ENCODE measurements at places on chromosomes 16 and 17. TPM values are rescaled to one million over a fixed set of nuclear protein-coding genes. Genes with fewer than 3 reads are reported as not detected.

DNA sequence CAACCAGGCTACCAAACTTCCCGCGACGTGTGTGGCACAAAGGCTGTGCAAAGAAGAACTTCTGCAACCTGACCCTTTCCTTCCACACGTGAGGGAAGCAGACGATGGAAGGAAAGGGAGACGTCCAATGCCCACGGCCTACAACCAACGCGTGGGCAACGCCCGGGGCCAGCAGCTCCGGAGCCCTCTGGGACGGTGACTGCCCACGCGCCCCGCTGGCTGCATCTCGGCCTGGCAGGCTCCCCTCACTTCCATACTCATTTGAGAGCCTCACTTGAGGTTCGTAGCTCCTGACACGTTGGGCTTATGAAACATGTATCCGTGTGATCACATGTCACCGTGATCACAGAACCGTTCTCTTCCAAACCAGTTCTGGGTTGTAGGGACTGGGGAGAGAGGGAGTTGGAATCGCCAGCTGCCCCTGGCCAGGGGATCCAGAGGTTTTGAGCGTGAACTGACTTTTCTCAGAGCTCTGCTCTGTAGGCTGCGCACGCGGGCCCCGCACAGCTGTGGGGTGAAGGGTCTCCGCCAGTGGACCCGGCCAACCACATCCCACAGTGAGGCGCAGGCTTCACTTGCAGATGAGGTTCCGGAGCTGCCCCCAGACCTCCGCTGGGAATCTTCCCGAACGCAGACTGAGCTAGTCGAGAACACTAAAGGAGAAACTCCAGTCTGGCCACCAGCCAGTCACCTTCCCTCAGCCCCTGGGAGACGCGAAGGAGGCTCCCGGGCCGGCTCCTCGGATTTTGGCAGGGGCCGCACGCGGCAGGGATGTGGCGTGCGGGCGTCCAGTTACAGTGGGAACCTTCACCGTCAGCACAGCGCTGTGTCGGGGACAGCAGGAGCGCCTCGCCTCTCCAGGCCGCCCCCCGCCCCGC, 1.0 kb downstream of the LMF1 start:
- H3K27ac ChIP-seq = no peak overlapping the region
- peaks cover 31% of the 10 kb centered on the region for H3K4me1 ChIP-seq
- DNase-seq = no peak

GRCh38 chr17:62024866-62025265, 40.2 kb downstream of the MED13 start:
- no peak overlapping the region for H3K4me3 ChIP-seq
- peaks cover 7% of the 10 kb centered on the region for H3K36me3 ChIP-seq
- H3K27ac ChIP-seq = no peak overlapping the region
- H3K4me1 ChIP-seq = no peaks in the 10 kb centered on the region
- H3K27me3 ChIP-seq = no peaks in the 10 kb centered on the region

GRCh38 chr16:82345318-82345717, 175.3 kb upstream of the MPHOSPH6 start:
- no peaks in the 10 kb centered on the region for H3K36me3 ChIP-seq
- H3K27me3 ChIP-seq = no peaks in the 10 kb centered on the region
- no peak overlapping the region for H3K4me3 ChIP-seq
- DNase-seq = no peak
- no peak overlapping the region for H3K27ac ChIP-seq
- H3K4me1 ChIP-seq = no peaks in the 10 kb centered on the region

DNA sequence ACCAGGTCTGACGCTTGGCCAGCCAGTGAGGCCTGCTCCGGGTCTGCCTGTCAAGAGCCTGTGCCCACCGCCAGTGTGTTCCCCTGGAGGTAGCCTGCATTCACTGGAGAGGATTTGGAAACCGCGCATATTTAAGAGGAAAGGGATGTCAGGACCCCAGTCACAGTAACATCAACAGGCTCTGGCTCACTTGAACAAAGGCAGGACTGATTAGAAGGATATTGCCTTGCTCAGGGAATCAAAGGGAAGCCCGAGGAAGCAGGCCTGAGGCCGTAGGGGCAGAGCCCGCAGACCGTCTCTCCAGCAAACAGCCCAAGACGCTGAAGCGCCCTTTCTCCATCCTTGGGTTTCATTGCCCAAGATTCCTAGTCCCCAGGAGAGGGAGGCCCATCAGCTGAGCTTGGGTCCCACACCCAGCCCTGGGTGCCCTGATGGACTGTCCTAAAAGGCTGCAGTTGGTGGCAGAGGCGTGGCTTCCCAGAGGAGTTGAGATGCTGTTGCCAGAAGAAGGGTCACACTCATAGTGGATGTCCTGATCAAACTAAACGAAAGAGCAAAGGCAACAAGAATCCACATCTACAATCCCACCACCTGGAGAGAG, 23.2 kb downstream of the NT5M start:
- H3K27me3 ChIP-seq = no peaks in the 10 kb centered on the region
- peaks cover 2% of the 10 kb centered on the region for H3K36me3 ChIP-seq
- H3K4me1 ChIP-seq = no peaks in the 10 kb centered on the region

- no peaks in the 10 kb centered on the region for H3K27me3 ChIP-seq
- no peak for DNase-seq
- peaks cover 31% of the 10 kb centered on the region for H3K36me3 ChIP-seq
- peaks cover 16% of the 10 kb centered on the region for H3K4me1 ChIP-seq
Measured at GRCh38 chr16:67546091-67546501, 16.2 kb upstream of the CTCF start.

- H3K27me3 ChIP-seq = no peaks in the 10 kb centered on the region
- H3K4me3 ChIP-seq = peak overlapping the region; percentile 64
Measured at GRCh38 chr17:7922845-7923628, 6.6 kb downstream of the KCNAB3 start.

- no peak for DNase-seq
- H3K36me3 ChIP-seq = peaks cover 10% of the 10 kb centered on the region
- no peaks in the 10 kb centered on the region for H3K27me3 ChIP-seq
- H3K4me3 ChIP-seq = no peak overlapping the region
- H3K4me1 ChIP-seq = no peaks in the 10 kb centered on the region
- H3K27ac ChIP-seq = no peak overlapping the region
Measured at GRCh38 chr17:57839571-57839923, 10.3 kb downstream of the MRPS23 start.

DNA sequence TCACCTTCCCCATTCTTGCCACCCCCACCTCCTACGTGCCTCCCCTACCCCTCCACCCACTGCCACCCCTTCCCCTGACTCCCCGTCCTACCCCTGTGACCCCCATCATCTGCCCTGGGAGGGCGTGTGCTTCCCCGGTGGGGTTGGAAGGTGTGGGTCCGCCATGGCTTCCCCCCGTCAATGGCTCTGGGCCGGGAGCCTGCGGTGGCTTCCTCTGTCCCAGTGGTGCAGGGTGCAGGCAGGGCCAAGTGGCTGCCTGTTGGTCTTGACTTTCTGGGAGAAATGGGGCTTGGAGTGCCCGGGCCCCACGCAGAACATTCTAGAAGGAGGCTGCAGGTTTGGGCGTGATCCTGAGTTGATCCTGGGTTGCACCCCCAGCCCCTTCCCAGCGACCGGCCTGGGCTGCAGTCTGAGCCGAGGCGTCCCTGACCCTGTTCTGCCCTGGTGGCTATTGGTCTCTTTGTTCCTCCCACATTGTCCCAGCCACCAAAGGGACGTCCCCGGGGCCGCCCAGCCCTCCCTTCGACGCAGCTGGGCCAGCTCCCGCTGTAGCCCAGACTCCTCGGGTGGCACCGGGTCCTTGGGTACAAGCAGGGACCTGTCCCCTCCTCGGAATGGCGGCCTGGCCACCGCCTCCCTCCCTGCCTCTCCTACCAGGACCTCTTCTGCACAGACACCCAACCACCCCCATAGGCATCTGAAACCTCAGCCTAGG, 25.7 kb downstream of the GSE1 start:
- H3K27ac ChIP-seq = no peak overlapping the region
- H3K4me1 ChIP-seq = no peaks in the 10 kb centered on the region
- peaks cover 6% of the 10 kb centered on the region for H3K36me3 ChIP-seq
- no peak for DNase-seq
- no peaks in the 10 kb centered on the region for H3K27me3 ChIP-seq

GRCh38 chr16:17977260-17977659, 359.3 kb downstream of the NPIPA8 start:
- no peaks in the 10 kb centered on the region for H3K4me1 ChIP-seq
- H3K4me3 ChIP-seq = no peak overlapping the region
- no peaks in the 10 kb centered on the region for H3K36me3 ChIP-seq
- H3K27ac ChIP-seq = no peak overlapping the region

- H3K4me3 ChIP-seq = peak overlapping the region; percentile 95
- no peaks in the 10 kb centered on the region for H3K27me3 ChIP-seq
- DNase-seq = no peak
- peaks cover 86% of the 10 kb centered on the region for H3K4me1 ChIP-seq
- peak overlapping the region; percentile 51 for H3K27ac ChIP-seq
Measured at GRCh38 chr16:28292731-28293600, 641 bp downstream of the SBK1 start.

DNA sequence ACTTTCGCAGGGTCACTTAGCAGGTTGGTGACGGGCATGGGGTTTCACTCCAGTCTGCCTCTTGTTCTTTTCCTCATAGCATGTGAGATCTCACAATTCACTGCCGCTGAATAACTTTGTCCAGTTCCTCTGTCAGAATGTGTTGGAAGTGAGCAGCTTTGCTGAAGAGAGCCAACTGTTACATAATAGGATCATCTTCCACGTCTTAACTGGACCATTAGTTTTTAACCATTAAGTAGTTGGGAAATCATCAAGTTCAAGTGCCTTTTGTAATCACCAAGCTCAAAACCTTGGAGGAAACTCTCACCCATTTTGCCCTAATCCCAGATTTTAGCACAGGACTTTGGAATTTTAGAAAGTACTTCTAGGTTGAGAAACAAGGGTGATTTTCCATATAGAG, 290.6 kb downstream of the WWOX start:
- H3K36me3 ChIP-seq = no peaks in the 10 kb centered on the region
- no peak overlapping the region for H3K4me3 ChIP-seq
- no peak overlapping the region for H3K27ac ChIP-seq
- no peak for DNase-seq
- H3K27me3 ChIP-seq = no peaks in the 10 kb centered on the region

DNA sequence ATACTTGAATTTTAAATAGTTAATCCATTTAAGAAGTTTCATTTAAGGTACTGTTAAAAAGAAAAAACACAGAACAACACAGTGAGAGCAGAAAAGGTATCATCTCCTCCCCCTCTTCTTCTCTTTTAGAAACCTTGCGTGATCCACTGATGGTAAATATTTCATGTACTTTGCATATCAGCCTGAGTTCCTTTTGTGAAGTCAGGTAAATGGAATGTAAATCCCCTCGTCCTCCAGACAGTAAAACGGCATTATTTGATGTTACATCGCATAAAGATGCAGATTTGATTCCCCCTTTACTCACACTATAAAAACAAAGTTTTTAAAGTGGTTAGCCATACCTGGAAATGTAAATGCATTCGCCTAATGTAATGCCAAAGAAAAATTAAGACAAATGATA, 234.4 kb downstream of the WWOX start:
- DNase-seq = no peak
- H3K4me3 ChIP-seq = no peak overlapping the region
- H3K36me3 ChIP-seq = no peaks in the 10 kb centered on the region

GRCh38 chr17:78645421-78646295, 68.5 kb upstream of the DNAH17 start:
- peak overlapping the region; percentile 39 for H3K27ac ChIP-seq
- peak overlapping the region; percentile 23 for H3K4me3 ChIP-seq
- DNase-seq = peak; percentile 56
- H3K36me3 ChIP-seq = no peaks in the 10 kb centered on the region
- peaks cover 15% of the 10 kb centered on the region for H3K4me1 ChIP-seq
- no peaks in the 10 kb centered on the region for H3K27me3 ChIP-seq

DNA sequence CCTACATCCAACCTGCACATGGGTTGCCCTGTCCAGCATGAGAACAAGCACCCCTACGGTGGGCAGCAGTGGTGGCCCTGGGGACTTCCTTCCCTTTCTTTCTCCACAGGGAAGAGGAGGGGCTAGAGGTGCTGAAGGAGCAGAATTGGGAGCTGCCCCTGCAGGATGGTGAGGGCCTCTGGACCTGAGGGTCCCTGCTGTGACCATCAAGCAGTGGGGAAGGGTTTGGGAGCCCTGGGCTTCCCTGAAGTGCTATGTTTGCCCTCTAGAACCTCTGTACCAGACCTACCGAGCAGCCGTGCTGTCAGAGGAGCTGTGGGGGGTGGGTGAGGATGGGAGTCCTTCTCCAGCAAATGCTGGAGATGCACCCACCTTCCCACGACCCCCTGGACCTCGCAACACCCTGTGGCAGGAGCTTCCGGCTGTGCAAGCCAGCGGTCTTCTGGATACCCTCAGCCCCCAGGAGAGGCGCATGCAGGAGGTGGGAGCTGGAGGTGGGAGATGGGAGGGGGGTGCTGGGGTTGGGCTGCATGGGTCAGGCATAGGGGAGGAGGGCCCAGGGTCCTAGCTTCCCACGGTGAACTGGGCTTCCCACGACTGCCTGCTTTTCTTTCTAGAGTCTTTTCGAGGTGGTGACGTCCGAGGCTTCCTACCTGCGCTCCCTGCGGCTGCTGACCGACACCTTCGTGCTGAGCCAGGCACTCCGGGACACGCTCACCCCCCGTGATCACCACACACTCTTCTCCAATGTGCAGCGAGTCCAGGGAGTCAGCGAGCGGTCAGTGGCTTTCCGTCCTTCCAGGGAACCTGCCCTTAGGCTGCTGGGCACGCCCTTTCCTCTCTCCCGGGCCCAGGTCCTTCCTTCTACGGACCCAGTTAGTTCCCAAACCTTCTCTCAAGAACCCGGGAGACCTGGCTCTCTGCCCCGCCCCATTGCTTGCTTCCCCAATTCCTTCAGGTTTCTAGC, 5.0 kb downstream of the ARHGEF15 start:
- no peak overlapping the region for H3K4me3 ChIP-seq
- no peaks in the 10 kb centered on the region for H3K36me3 ChIP-seq
- no peak overlapping the region for H3K27ac ChIP-seq
- peaks cover 67% of the 10 kb centered on the region for H3K27me3 ChIP-seq
- no peak for DNase-seq

DNA sequence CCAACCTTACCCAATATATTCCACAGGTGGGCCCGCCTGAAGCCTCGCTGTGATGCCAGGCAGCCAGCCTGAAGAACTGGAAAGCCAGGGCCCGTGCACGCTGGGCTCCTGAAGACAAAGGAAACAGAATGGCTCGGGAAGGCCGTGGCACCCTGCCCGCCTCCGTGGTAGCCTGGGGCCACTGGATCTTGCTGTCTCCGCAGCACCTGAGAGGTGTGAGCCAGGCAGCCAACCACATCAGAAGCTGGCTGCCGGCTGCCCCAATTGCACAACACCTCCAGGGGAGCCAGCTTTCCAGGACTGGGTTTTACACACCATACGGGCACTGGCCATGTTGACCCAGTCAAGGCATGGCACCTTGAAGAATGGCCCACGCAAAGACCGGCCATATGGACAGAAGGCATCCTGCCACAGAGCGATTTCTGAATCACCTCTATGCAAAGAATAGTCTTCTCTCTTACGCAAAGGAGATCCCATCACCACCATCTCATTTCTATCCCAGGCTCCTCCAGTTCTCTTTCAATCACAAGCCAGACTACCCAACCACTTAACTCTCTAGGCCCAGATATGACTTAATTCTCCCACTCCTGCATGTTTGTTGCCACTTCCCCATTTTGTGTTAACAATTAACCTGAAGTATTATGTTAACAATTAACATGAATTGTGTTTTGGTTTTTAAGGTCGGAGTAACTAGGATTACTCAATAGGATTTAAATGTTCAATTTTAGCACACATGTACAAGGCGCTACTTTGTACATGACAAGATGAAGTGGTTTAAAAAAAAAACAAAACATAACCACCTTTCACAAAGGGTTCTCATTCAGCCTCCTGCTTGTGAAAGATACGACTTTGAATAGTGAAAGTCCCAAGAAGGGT, 32.1 kb downstream of the ZFHX3 start:
- H3K36me3 ChIP-seq = no peaks in the 10 kb centered on the region
- no peaks in the 10 kb centered on the region for H3K4me1 ChIP-seq
- H3K27ac ChIP-seq = no peak overlapping the region
- H3K4me3 ChIP-seq = no peak overlapping the region

PYY gene
- total RNA-seq = not detected

CPHXL2 gene
- not detected for total RNA-seq

TBC1D3 gene
- not detected for total RNA-seq

MSRB1 gene
- 5.6 TPM for total RNA-seq
